ENCODE measurements at places on chromosomes 1 and 21. TPM values are rescaled to one million over a fixed set of nuclear protein-coding genes. Genes with fewer than 3 reads are reported as not detected.

Gene SLC6A9
- 5.1 TPM for polyA plus RNA-seq

Gene TSPEAR
- polyA plus RNA-seq: 0.14 TPM

Gene OR2T11
- polyA plus RNA-seq: not detected

Gene NPHS2
- polyA plus RNA-seq: not detected

Gene STUM
- 20.5 TPM for polyA plus RNA-seq

Gene GPR52
- not detected for polyA plus RNA-seq

Gene CBS
- polyA plus RNA-seq: 15.2 TPM

Gene SLC44A5
- 0.54 TPM for polyA plus RNA-seq

DNA sequence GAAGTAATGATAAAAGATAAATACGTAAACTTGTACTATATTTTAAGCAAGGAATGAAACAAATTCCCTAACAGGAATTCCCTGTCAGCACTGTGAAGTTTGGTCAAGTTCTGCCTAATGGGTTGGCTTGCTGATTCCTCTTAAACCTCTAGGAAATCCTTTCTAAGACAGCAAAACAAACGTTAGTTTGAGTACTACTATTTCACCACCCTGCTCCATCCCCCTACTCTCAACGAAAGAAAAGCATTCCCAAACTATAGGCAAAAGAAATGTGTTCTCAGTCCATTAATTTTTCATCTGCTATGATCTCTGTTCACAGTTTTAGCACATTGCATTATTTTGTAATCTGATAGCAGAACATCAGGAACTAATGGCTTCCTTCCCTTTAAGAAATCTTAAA lies 16.1 kb downstream of the SERPINC1 start:
- DNase-seq: no peak

DNA sequence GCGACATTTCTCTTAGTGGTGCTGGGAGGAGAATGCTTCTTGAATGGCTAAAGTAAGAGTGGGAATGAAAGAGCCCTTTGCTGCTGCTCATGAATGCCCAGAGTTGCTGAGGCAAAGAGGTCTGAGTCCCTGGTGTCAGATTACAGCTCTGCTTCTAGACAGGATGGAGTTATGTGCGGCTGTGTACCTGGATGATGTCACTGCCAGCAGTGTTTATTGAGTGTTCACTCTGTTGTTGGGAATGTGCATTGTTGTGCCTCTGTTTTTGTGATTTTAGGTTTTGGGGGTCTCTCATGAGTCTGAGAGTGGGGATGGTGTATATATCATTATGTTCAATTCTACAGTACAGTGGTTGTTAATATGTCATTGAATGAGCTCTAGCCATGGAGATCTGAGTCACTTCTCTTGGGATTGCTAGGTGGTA lies 2.7 kb downstream of the CDC14A start:
- DNase-seq: no peak

DNA sequence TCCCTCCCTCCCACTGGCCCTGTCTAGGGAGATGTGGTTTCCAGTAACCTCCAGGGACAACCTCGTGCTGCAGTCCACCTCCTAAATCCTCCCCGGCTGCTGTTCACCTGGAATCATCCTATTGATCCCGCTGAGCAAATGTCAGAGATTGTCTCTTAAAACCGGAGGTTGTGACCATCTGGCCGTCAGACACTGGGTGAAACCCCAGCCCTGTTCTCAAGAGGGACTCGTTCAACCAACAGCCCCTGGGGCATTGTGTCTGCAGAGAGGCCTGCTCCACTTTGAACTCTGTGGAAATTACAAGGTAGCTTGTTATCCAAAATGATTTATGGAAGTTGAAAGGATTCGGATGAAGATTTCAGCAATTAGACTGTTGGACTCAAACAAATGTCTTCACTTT lies 498.0 kb downstream of the MATN1 start:
- DNase-seq: no peak

GRCh38 chr1:24348196-24348595 lies 29.0 kb downstream of the GRHL3 start:
- DNase-seq: no peak

- DNase-seq: no peak
Observed at GRCh38 chr1:155504207-155504606, 58.4 kb downstream of the ASH1L start.

DNA sequence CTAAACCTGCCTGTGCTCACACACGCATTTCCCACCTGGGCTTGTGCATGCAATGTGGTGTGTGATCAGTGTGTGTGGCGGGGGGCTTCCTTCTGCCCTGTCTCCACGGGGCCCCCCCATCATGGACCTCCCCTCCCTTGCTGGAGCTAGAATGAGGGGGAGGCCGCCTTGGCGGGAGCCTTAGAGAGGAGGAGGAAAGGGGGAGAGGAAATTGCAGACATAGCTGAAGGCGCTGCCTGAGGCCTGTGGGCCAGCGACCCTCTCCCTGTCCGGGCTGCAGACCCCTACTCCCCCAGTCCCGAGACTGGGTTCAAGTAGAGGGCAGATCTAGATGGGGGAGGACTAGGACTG lies 883 bp upstream of the EVA1B start:
- no peak for DNase-seq

GRCh38 chr1:30194741-30195423 lies 528.5 kb downstream of the MATN1 start:
- DNase-seq: no peak

- no peak for DNase-seq
Observed at GRCh38 chr1:92240034-92240433, 22.3 kb downstream of the C1orf146 start.

Data from hindlimb muscle (tissue), 1 donor.